Cerebellar cortex (tissue), 1 donor: ENCODE measurements at places on chromosomes 7 and 10.

DNA sequence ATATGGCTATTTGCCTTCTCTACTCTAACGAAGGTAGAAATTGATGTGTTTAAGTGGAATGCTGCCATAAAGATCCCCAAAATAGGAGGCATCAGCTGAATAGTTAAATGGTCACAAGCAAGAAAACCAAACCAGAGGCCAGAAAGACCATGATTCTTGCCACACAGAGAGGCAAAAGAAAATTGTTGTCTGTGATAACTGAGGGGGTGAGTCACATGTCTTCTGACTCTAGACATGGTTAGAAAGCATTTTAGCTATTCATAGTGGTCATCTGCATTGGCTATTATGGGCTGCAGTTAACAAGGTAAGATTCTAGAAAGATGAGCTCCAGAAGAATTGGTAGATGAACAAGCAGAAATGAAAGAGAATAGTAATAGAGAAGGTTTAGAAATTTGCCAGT lies 361.4 kb upstream of the NPSR1 start:
- DNase-seq, result no peak

- DNase-seq, result no peak
These were observed 24.3 kb downstream of the HSPB1 start for GRCh38 chr7:76326646-76327233.

- no peak for DNase-seq
These were observed 76.1 kb upstream of the ANLN start for GRCh38 chr7:36313607-36314006.

DNA sequence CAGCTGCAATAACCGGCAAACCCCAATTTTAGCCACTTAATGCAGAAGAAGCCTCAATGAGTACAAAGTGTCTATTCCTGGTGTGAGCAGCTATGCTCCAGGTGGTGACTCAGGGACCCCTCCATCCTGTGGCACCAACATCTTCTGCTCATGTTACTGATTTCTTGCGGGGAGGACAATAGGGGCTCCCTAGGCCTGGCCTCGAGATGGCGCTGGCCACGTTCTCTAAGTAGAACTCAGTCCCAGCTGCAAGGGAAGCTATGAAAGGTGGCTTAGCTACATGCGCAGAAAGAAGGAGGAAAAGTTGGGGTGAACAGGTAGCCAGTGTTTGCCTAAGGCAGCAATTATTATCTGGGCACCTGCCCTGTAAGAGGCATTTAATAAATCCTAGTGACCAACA lies 6.6 kb downstream of the GJD4 start:
- no peak for DNase-seq

GRCh38 chr7:73418113-73418703 lies 15.4 kb upstream of the FZD9 start:
- no peak for DNase-seq

DNA sequence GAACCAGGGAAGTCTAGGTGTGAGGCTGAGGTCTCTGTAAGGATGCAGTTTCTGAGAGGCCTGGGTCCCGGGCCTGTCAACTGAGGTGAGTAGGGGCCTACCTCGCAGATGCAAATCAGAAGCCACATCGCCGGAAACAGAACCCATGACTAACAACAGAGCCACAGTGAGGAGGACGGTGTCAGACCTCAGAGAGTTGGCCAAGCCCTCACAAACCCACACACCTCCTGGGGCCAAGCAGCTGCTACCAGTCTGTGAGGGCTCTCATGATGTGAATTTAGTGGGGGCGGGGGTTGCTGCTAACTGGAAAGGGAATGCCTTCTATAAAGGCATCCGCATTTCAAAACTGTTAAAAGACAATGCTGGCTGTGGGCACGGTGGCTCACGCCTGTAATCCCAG lies 103.0 kb downstream of the COBL start:
- peak; percentile 62 for DNase-seq

GRCh38 chr10:96606216-96606615 lies 19.4 kb upstream of the TM9SF3 start:
- DNase-seq, result no peak

- DNase-seq, result no peak
These were observed 272.0 kb upstream of the GNAI1 start for GRCh38 chr7:79862447-79863210.

DNA sequence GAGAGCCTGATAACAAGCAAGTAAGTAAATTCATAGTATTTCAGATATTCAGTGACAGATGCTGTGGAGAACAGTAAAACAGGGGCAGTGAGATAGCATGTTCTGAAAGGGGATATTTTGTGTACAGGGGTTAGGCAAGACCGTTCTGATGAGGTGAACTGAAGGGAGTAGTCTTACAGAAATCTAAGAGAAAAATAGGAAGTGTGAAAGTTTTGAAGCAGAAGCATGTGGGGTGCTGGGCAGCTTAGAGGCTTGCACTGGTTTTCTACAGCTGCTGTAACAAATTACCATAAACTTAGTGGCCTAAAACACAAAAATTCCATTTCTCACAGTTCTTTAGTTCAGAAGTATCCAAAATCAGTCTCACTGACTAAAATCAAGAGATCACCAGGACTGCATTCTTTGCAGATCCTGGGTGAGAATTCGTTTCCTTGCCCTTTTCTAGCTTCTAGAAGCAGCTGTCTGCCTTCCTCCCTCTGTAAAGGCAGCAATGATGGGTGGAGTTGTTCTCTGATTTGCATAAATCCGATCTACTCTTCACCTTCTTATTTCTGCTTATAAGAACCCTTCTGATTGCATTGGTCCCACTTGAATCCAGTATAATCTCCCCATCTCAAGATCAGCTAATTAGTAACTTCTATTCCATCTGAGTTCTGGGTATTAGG lies 7.5 kb upstream of the KLF14 start:
- no peak for DNase-seq

- peak; percentile 79 for DNase-seq
These were observed 871 bp downstream of the ST7 start for GRCh38 chr7:116953906-116954838.

DNA sequence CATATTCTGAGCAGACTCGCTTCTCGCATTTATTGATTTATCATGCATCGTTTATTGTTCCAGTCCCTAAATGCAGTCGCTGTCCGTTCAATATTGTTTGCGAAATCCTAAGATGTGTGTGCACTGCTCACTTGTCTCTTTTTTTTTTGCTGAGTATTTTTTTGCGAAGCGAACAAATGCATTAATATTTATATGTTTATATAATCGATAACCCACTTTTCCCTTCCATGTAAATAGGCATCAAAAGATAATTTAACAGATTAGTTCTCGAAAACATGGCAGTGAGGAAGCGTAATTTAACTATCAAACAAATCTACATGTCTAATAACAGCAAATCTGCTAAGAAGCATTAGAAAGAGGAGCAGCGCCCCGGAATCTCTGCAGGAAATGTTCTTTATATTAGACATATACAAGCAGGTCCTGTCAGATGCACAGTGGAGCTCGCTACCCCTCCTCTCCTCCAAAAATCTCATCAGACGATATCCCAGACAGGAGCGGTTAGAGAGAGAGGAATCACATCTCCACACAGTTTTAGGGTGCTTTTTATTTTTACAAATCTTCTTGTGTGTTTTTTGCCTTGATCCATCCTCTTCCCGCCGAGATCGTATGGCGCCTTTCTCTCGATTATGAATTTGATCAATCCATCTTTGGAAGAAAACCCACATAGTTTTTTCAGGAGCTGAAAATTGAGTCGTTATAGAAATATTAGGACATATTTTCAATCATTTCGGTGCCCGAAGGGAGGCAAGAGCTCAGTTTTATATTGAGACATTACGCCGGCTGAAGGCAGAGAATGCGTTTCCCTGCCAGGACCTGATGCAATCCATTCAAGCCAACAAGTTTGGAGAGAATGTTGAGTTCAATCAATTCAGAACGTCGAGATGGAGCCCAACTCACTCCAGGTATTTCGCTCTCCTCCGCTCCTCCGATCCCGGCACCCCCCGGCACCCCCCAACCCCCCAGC lies at the start of gene ARID5B:
TSS of gene ARID5B (plus strand) at position 871 of the 964 bp plus-strand sequence. CDS start at position 882, 11 bp downstream.
- DNase-seq, result peak; percentile 75

GRCh38 chr7:26857506-26858240 lies 6.7 kb downstream of the SKAP2 start:
- peak; percentile 56 for DNase-seq

DNA sequence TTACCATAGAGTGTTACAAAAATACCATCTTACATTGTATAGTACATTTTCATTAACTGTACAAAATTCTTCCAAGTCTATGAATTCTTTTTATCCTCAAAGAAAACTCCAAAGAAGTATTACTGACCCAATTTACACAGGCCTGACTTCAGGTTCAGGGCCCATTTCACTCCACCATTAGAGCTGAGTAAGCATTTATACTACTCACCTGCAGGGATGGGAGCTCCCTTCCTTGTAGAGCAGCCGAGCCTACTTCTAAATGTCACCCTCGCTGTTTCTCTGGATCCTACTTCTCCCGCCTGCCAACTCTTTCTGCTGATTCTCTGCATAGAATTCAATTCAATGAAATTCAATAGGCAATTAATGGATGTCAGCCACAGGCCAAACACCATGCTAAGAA lies 56.0 kb downstream of the CCDC71L start:
- no peak for DNase-seq

DNA sequence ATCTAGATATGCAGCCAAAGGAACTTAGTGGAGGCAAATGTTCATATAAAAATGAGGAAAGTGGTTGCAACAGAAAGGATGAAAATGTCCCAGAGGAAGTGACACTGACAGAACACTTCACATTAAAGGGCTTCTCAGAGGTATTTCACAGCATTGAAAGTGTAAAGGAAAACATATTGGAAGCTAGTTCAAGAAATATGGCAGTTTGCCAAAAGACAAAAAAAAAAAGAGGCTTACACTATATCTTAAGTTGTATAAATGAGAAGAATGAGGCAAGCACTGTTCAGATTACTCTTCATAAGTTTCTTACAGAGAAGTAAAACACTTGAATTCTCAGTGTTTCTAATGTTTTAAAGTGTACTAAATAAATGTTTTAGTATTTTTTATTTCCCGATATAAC lies 20.1 kb downstream of the RUNDC3B start:
- DNase-seq, result no peak

GRCh38 chr7:54014765-54015164 lies 527.4 kb upstream of the VSTM2A start:
- DNase-seq, result no peak

DNA sequence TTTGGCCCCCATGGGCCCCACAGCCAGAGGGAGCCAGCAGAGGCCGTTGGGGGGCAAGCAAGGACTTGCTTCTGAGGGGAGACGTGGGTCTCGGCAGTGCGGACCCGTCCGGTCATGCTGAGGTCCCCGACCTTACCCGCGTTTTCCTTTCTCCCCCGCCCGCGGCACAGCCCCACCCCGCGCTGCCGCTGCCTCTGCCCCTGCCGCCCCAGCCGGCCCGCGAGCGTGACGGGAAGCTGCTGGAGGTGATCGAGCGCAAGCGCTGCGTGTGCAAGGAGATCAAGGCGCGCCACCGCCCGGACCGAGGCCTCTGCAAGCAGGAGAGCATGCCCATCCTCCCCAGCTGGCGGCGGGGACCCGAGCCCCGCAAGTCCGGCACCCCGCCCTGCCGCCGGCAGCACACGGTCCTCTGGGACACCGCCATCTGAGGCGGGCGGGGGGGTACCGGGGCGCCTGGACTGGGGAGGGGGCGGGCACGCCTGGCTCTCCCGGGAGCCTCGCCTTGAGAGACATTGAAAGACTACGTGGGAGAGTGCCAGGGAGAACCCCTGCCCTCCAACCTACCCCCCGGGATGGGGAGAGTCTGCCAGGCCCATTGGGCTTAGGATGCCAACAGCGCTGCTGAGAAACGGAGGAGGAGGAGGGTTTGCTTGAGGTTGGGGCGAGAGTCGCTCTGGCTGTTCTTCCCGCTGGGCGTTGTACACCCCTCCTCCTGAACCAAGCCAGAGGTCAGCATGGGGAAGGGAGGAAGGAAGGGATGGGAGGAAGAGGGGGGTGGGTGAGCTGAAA lies 9.9 kb downstream of the NYAP1 start:
- DNase-seq, result no peak

GRCh38 chr7:5351507-5352265 lies 68.9 kb downstream of the SLC29A4 start:
- peak; percentile 50 for DNase-seq

DNA sequence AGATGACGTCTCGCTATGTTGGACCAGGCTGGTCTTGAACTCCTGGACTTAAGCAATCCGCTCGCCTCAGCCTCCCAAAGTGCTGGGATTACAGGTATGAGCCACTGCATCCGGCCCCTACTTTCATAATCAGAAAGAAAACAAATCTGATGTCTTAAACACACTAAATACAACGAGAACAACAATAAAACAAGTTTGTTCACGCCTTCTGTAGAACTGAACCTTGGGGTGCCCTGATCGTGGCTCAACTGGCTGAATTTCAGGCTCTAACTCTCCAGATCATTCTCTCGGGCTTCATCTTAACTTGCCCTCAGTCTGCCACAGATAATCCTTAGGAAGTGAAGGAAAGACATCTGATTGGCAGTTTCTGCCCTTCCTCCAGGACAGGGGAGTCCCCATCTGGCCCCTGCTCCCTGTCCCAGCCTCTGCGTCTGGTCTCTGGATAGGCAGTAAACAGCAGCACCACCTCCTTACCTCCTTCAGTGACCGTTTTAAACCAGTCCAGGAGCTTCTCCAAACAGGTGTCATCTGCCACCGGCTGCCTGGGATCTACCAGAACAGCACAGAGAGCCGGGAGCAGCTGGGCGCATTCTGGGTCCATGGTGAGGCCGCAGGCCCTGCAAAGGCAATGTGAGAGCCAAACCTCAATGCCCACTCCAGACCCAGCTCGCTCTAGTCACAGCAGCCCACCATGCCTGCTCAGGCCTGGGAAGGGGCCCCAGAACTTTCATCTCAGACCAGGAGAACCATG lies 1.3 kb downstream of the BRAT1 start:
- DNase-seq, result no peak

DNA sequence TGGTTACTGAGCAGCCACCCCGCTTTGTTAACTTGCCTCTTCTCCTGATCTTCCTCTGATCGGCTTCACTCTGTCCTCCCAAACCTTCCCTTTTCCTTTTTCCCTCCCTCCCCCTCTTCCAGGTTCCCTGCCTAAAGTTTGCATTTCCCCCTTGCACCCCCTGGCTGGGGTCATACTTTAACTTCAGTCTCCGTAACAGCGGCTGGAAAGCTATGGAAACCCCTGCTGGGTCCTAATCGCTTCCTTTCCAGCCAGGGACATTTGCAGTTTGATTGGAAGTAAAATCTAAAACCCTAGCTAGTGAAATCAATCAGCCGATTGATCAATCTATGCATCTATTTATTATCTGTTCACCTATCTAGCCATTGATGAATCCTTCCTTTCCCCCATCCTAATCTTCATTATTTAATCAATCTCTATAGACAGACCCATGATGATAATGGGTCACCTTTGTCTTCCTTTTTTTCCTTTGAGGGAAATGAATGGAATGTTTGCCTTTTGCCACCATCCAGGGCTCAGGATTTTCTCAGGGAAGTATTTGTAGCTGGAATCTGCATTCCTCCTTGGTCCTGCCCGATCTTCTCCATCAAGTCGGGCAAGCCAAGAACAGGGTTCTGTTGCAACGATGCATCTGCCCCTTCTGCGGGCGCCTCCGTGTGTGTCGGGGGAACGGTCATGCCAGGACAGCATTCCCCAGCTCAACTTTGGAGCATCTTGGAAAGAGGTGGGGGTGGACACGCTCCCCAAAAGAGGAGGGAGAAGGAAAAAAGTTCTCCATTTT lies 8.8 kb downstream of the GATA3 start:
- no peak for DNase-seq

DNA sequence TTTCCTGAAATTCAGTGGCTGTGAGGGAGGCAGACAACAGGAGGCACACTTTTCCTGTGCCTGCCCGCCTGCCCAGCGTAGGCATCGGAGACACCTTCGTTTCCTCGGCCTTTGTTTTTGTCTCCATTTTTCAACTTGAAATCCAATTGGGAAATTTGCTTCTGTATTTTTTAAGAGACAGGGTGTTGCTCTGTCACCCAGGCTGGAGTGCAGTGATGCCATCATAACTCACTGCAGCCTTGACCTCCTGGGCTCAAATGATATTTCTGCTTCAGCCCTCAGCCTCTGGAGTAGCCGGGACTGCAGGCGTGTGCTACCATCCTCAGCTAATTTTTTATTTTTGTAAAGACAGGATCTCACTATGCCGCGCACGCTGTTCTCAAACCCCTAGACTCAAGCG lies 116.8 kb downstream of the CYTH3 start:
- DNase-seq, result no peak
